ENCODE measurements at places on chromosomes 6 and 20. TPM values are rescaled to one million over a fixed set of nuclear protein-coding genes. Genes with fewer than 3 reads are reported as not detected.
A peak's percentile ranks its signal among the peaks of the same experiment; 100 is the strongest.

MRPS26 gene
- total RNA-seq, result 77.7 TPM

TREML1 gene
- not detected for total RNA-seq

SMOC2 gene
- total RNA-seq, result 1.8 TPM

RTF2 gene
- total RNA-seq, result 99.1 TPM

MICB gene
- total RNA-seq, result 11.1 TPM

ABT1 gene
- total RNA-seq, result 18.1 TPM

- no peak overlapping the region for H3K27ac ChIP-seq
- H3K36me3 ChIP-seq, result no peaks in the 10 kb centered on the region
- no peaks in the 10 kb centered on the region for H3K4me1 ChIP-seq
- H3K4me3 ChIP-seq, result no peak overlapping the region
Measured at GRCh38 chr20:32510601-32511357, 74.4 kb downstream of the NOL4L start.

GRCh38 chr6:88636871-88637270, 326.5 kb downstream of the RNGTT start:
- H3K4me1 ChIP-seq, result peaks cover 29% of the 10 kb centered on the region
- DNase-seq, result peak; percentile 11
- no peaks in the 10 kb centered on the region for H3K36me3 ChIP-seq
- no peak overlapping the region for H3K4me3 ChIP-seq
- H3K27me3 ChIP-seq, result no peaks in the 10 kb centered on the region
- H3K27ac ChIP-seq, result no peak overlapping the region

DNA sequence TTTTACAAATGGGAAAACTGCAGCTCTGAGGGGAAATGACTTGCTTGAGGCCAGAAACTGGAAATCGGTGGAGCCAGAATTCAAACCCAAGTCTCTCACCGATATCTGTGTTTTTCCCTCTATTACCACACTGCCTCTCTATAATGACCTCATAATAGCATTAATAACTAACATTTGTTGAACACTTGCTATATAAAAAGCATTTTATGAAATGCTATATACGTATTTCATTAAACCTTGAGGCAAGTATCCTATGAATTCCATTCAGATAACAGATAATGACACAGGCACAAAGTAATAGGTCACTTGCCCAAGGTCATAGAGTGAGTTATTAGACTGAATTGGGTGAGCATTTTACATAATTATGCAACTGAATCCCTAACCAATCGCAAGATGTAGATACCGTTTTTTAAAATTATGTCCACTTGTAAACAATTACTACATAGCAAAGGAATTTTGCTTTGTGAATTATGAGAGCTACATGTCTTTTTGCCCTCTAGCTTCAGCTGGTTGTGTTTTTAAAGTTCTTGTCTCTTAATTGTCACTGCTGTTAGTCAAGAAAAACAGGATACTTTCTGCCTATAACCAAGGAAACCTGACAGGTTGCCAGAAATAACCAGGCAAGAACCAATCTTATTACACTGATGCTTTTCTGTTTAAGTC, 4.7 kb downstream of the DSN1 start:
- H3K4me3 ChIP-seq, result no peak overlapping the region
- peaks cover 3% of the 10 kb centered on the region for H3K4me1 ChIP-seq
- no peaks in the 10 kb centered on the region for H3K27me3 ChIP-seq
- H3K27ac ChIP-seq, result no peak overlapping the region
- no peak for DNase-seq
- H3K36me3 ChIP-seq, result peaks cover 38% of the 10 kb centered on the region

DNA sequence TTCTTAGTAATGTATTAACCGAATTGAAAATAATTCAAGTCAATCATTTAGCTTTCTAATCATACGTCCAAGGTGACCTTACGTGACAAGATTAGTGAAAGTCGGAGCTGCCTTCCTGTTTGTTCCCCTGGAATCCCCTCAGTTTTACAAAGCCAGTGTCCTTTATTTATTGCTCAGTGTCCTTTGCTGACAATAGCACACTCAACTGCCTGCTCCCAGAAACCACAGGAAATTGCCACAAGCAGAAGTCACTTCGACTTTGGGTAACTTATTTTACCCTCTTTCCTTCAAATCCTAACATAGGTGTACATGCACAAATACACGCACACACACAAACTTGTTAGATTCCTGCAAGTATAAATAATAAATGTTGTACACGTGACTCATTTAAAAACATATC, 1167.7 kb upstream of the ADGRB3 start:
- H3K4me3 ChIP-seq, result no peak overlapping the region
- DNase-seq, result no peak
- no peaks in the 10 kb centered on the region for H3K27me3 ChIP-seq
- H3K27ac ChIP-seq, result no peak overlapping the region
- no peaks in the 10 kb centered on the region for H3K4me1 ChIP-seq
- no peaks in the 10 kb centered on the region for H3K36me3 ChIP-seq

GRCh38 chr6:8203337-8203736, 101.0 kb upstream of the EEF1E1 start:
- H3K4me1 ChIP-seq, result no peaks in the 10 kb centered on the region
- no peaks in the 10 kb centered on the region for H3K27me3 ChIP-seq
- no peak for DNase-seq
- H3K36me3 ChIP-seq, result no peaks in the 10 kb centered on the region

DNA sequence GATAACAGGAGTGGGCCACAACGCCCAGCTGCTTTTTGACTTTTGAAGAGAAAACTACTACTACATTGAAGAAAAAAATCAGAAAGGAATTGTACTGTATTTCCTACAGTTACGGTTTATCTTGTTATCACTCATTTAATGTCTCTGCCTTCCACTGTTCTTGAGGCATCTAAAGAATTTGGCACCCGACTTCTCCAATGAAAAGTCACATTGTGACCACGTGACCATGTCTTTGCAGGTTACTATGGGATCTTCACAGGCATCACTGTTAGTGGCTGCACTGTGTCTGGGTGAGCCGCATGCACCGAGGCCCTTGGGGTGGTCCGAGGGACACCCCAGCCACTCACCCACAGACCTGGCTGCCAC, 26.8 kb downstream of the RRBP1 start:
- no peak overlapping the region for H3K4me3 ChIP-seq
- H3K27ac ChIP-seq, result peak overlapping the region; percentile 45
- no peak for DNase-seq
- H3K27me3 ChIP-seq, result no peaks in the 10 kb centered on the region

DNA sequence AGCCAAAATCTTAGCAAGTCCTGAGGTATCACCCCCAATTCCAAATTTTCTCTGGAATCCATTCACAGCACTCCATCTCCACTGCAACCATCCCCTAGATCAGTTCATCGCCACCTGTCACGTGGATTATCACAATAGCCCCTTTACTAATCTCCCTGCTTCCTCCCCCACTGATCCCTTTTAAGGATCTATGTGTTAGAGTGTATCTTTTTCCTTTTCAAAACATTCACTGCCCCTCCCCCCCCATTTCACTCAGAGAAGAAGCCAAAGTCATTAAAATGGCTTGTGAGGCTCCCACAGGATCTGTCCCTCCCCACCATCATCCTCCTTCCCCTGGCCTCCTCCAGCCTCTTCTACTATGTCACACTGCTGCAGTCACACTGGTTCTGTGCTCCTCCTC, 18.4 kb upstream of the SPAG4 start:
- H3K27me3 ChIP-seq, result peaks cover 3% of the 10 kb centered on the region
- no peak for DNase-seq
- peaks cover 11% of the 10 kb centered on the region for H3K4me1 ChIP-seq
- H3K36me3 ChIP-seq, result no peaks in the 10 kb centered on the region
- H3K27ac ChIP-seq, result no peak overlapping the region

GRCh38 chr6:54813892-54814291, 32.7 kb upstream of the FAM83B start:
- H3K27me3 ChIP-seq, result peaks cover 23% of the 10 kb centered on the region
- peaks cover 8% of the 10 kb centered on the region for H3K4me1 ChIP-seq
- H3K36me3 ChIP-seq, result no peaks in the 10 kb centered on the region
- no peak overlapping the region for H3K4me3 ChIP-seq
- DNase-seq, result peak; percentile 68
- H3K27ac ChIP-seq, result no peak overlapping the region

- no peak for DNase-seq
- no peaks in the 10 kb centered on the region for H3K27me3 ChIP-seq
- H3K36me3 ChIP-seq, result no peaks in the 10 kb centered on the region
Measured at GRCh38 chr20:36036688-36037087, 68.3 kb downstream of the CNBD2 start.

DNA sequence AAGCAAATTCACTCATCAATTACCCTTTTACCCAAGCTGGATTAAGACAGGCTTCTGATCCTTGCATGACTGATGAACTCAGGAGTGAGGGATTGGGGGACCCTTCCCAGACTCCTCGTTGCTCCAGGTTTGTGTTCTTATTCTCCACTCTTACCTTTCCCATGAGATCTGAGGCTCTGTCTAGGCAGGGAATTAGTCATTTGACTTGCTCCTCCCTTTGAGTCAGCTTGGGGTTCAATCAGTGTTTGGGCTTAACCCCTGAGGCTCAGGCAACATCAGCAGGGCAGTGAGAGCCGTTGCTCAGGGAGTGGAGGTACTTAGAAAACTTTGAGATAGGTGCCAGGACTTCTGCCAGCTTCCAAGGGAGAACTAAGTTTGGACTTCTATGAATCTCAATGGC, 20.7 kb upstream of the TOX2 start:
- no peak for DNase-seq
- H3K27me3 ChIP-seq, result no peaks in the 10 kb centered on the region
- no peak overlapping the region for H3K27ac ChIP-seq
- H3K4me1 ChIP-seq, result no peaks in the 10 kb centered on the region
- H3K4me3 ChIP-seq, result no peak overlapping the region
- H3K36me3 ChIP-seq, result no peaks in the 10 kb centered on the region

DNA sequence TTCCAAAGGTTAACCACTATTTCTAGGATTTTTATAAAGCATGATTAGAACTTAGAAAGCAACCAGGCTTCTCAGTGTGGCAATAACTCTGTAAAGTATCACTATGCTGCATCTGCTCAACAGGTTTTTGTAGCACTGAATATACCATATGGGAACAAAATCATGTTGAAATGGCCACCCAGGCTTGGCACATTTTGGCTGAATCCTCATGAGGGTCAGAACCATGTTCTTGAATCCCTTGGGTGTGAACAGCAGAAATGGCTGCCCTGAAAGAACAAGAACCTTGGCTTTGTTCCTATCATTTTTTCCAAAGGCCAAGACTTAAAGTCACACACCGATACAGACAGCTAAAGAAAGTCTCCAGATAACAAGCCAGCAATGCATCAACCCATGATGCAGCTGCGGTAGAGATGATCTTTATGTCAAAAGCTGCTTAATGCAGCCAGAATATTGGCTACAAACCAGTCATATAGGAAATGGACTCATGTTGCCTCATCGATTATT, 283.0 kb upstream of the NOX3 start:
- H3K4me1 ChIP-seq, result peaks cover 10% of the 10 kb centered on the region
- DNase-seq, result no peak
- H3K27me3 ChIP-seq, result no peaks in the 10 kb centered on the region
- H3K27ac ChIP-seq, result peak overlapping the region; percentile 69

DNA sequence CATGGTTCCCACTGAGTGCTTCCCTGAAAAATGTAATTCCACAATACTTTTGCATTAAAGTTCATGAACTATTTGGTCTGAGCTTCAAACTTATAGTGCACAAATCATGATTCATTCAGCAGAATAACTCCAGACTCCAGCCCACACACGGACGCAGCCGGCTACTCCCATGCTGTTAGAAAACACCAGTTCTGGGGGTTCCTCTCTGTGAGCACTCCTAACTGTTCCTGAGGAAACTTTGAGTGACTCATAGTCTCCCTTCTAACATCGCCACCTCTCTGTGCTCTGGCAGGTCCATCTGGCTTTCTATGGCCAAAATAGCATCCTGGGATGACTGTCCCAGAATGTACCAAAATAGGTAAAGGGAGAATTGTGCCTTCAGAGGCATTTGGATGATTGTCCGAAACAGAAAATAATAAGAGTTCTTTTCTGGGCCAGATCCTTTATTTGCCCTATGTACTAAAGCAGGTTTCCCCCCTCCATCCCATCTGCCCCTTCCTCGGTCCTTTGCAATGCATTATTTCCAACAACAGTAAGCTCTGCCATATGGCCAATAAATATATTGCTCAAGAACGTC, 32.3 kb upstream of the LY86 start:
- no peak overlapping the region for H3K4me3 ChIP-seq
- no peaks in the 10 kb centered on the region for H3K36me3 ChIP-seq
- peak overlapping the region; percentile 48 for H3K27ac ChIP-seq
- peaks cover 8% of the 10 kb centered on the region for H3K4me1 ChIP-seq

- H3K36me3 ChIP-seq, result no peaks in the 10 kb centered on the region
- no peak for DNase-seq
- no peaks in the 10 kb centered on the region for H3K27me3 ChIP-seq
- H3K27ac ChIP-seq, result no peak overlapping the region
- H3K4me1 ChIP-seq, result no peaks in the 10 kb centered on the region
Measured at GRCh38 chr6:22221630-22222029, 75.2 kb downstream of the PRL start.

GRCh38 chr6:17640477-17640917, 40.4 kb downstream of the FAM8A1 start:
- no peak for DNase-seq
- no peaks in the 10 kb centered on the region for H3K27me3 ChIP-seq
- H3K4me3 ChIP-seq, result no peak overlapping the region
- no peaks in the 10 kb centered on the region for H3K4me1 ChIP-seq

DNA sequence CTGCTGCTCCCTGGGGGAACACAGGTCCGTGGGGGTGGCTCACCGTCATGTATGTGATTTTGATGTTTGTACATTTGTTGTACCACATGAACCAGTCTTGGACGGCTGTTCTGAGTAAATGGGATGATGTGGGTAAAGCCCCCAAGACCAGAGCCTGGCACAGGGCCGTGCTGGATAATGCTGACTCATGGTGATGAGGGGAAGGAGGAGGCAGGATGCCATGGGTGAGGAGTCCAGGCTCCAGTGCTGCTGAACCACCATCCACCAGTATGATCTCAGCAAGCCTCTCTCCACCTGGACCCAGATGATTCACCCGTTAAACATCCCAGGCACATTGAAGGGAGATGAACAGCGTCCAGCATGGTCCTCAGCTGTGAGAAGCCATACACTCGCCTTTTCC, 9.6 kb upstream of the APCDD1L start:
- H3K4me3 ChIP-seq, result no peak overlapping the region
- peaks cover 19% of the 10 kb centered on the region for H3K4me1 ChIP-seq
- H3K27ac ChIP-seq, result no peak overlapping the region
- no peaks in the 10 kb centered on the region for H3K27me3 ChIP-seq
- no peaks in the 10 kb centered on the region for H3K36me3 ChIP-seq

DNA sequence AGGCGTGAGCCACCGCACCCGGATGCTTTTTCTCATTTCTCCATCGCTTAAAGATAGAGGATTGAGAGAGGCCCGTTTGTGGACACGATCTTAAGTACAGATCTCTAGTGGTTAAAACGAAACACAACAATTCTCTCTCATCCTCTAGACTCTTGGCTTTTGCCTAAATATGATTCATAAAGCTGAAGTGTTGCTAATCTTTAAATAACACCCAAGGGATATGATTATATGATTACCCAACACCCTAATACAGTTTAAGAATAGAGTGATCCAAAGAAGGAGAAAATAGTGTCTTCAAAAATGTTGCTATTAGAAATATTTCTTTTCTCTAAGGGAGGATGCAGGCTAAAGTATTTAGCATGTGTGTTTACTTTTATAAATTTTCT, 50.4 kb downstream of the MTHFD1L start:
- H3K36me3 ChIP-seq, result peaks cover 8% of the 10 kb centered on the region
- H3K4me1 ChIP-seq, result no peaks in the 10 kb centered on the region
- H3K27ac ChIP-seq, result no peak overlapping the region
- DNase-seq, result peak; percentile 55

- no peak overlapping the region for H3K27ac ChIP-seq
- H3K27me3 ChIP-seq, result no peaks in the 10 kb centered on the region
- DNase-seq, result no peak
- H3K4me1 ChIP-seq, result no peaks in the 10 kb centered on the region
- H3K36me3 ChIP-seq, result no peaks in the 10 kb centered on the region
- no peak overlapping the region for H3K4me3 ChIP-seq
Measured at GRCh38 chr6:134240665-134241431, 77.1 kb downstream of the SGK1 start.

Measured in A673 (cell line).